ENCODE measurements at places on chromosomes 13 and 19.
A peak's percentile ranks its signal among the peaks of the same experiment; 100 is the strongest.

DNA sequence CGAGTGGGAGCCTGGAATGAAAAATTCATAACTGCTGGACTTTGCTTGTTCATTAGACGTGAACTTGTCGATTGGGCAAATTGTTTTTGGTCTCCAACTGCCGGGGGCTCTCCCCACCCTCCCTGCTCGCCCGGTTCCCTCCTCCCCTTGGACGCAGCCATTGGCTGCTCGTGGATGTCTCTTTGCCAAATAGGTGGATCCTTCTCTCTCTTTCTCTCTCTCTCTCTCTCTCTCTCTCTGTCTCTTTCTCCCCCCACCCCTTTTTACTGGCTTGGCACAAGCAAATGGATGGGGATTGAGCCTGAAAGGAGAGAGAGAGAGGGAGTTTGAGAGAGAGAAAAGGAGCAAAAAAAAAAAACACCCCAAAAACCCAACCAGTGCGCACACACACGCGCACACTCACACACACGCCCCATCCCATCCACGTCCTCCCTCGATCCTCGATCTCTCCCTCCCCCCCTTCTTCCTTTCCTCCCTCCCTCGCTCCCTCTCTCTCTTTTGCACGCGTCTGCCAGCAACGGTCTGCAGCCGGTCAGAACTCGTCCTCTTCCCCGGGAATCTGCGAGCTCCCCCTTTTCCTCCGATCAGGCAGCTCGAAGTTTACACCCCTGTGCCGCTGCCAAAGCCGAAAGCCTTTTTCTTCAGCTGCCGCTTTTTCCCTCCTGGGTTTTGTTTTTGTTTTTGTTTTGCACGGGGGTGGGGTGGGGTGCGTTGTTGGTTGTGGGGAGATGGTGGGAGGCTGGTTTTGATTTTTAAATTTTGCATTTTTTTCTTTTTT lies 27.8 kb downstream of the NFIX start:
- peak; percentile 96 for DNase-seq

GRCh38 chr13:35356572-35356971 lies 119.9 kb downstream of the MAB21L1 start:
- DNase-seq = no peak

DNA sequence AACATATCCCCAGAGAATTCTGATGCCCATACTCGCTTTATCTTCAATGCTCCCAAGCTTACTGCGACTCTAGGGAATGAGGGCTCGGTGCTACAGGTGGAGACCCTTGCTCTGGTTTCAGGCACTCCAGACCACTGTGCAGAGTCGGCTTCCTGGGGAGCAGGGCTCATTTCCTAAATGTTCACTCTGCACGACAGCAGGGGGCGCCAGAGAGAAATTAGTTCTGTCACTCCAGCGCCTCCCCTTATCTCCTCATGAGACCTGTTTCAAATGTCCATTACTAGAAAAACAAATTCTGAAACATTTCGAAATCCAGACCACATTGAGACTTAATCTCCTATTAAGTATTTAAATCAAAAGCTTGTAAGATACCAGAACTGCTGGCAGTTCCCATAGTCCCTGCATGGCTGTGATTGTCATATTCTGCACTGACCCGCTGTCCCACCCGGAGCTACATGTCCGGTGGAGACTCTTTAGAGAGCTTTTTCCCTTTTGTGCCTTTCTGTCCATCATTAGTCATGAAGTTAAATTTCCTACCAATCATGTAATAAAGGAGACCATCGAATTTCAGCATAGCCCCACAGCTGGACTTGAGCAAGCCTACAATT lies 22.4 kb downstream of the EPSTI1 start:
- peak; percentile 68 for DNase-seq

DNA sequence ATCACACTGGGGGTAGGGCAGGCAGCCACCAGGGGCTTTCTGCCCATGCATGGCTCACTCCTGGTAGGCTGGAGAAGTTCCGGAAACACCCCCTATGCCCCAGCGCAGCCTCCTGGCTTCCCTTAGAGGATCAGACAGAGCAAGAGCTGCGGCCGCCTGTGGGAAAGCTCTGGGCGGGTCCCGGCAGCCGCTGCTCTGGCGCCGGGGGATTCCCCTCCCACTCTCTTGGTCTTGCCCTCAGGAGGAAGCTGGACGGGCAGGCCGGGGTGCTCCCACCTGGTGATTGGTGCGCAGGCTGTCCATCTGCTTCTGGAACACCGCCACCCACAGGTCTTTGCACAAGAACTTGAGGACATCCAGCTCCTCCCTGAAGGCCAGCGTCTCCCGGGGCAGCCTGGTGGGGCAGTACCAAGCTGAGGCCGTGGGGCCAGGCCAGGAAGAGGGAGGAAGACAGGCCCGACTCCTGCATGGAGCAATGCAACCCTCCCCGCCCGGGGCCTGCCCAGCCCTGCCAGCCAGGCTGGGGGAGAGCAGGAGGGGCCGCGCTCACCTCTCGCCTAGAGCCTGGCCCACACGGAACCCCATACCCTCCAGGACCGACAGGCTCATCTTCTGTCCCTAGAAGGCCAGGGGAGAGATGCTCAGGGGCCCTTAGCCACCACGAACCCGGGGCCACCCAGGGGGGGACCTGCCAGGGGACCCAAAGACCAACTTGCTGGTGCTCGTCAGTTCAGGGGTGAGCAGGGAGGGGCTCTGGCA lies 4.0 kb upstream of the NKPD1 start:
- peak; percentile 57 for DNase-seq

- DNase-seq = no peak
Measured at GRCh38 chr19:11291991-11292390, 4.0 kb upstream of the TSPAN16 start.

DNA sequence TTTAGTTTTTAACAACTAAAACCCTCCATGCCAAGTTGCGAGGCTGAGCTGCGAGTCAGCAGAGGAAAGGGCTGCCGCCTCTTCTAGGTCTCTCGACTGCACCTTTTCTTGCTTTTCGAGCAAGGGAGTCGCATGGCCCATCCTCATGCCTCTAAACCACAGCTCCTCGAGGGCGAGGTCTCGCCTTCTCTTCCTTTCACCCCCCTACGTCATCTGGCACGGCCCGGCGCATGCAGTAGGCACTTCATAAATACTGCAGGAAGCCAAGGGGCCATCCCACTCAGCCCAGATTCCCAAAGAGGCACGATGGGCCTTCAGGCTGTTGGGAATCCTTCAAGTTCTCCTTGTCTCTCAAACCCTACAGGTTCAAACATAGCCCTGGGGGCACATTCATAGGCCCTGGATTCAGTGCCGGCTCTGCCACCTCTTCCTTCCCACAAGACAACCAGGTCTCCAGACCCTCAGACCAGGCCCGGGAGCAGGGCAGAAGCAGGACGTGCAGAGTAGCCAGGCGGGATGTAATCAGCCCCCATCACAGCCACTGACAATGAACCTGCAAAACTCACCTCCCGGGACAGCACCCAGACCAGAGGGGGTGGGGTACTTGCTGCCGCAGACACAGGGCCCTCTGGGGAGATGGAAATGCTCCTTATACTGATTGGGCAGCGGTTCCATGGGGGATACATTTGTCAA lies 41.7 kb downstream of the GGACT start:
- DNase-seq = no peak

GRCh38 chr13:73001971-73002370 lies 56.8 kb upstream of the KLF5 start:
- DNase-seq = no peak

DNA sequence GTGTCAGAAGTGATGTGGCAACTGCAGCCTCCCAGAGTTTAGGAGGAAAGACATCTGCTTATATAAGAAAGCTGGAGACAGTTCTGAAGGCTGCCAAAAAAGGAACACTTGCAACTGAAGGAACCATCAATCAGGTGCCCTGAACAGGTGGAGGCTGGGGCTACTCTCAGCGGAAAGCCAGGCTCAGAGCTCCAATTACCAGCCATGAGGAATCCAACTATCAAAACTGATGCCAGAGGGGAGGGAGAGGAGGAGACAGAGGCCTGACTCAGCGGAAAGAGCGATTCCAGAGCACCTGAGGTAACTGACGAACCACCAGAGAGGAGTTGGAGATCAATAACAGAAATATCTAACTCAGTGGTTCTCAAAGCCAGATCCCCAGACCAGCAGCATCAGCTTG lies 24.3 kb downstream of the LEUTX start:
- DNase-seq = no peak

- peak; percentile 74 for DNase-seq
Measured at GRCh38 chr13:42594481-42595252, 20.7 kb downstream of the TNFSF11 start.

DNA sequence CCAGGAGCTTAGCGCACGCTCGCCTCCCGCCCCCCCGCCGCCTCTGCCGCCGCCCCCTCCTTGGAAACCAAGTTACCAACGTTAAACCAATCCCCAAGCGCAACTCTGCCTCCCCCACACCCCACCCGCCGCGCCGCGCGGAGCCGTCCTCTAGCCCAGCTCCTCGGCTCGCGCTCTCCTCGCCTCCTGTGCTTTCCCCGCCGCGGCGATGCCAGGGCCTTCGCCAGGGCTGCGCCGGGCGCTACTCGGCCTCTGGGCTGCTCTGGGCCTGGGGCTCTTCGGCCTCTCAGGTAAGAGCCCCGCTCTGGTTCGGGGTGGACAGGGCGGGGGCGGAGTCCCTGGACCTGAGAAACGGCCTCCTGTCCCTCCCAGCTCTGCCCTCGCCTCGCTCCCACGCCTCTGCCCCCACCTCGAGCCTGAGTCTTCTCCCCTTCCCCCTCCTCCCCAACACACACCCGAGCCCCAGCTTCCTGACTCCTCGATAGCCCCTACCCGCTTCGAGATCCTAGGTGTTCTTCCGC lies at the start of gene ICAM5:
Gene ICAM5 (plus strand): TSS at position 117 of the 521 bp plus-strand sequence. CDS start 92 bp downstream, at position 209.
- no peak for DNase-seq

- peak; percentile 72 for DNase-seq
Measured at GRCh38 chr13:33263976-33264619, 21.5 kb downstream of the STARD13 start.

DNA sequence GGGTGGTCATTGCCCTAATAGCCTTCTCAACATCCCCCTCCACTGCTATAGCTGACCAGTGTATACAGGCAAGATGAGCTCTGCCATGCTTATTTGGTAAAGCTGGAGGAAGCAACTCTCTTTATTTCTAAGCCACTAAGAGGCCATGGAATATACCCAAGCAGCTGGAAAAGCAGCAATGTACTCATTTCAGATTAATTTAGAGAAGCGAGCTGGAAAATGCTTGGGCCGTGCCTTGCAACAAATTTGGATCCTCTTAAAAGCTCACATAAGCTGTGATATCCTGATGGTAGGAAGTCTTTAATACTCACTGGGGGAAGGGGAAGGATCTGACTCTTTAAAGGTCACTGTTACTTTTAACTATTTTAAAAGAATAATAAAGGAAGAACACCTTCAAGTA lies 77.8 kb downstream of the TEX26 start:
- DNase-seq = no peak

DNA sequence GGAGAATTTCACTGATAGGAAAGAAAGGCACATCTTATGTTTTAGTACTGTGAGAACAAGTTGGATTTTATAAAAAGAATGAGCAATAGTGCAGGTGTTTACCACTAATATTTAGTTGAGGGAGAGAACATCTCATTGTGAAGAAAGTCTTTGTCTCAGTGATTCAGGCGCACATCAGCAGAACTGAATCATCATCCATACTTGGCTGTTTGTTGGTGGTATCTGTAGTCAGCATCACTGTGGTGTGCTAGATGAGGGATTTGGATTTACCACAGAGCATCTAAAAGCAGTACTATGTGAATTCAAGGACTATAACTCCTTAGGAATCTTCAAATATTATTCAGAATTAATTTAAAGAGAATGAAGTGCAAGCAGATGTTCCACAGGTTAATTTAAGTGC lies 1380.5 kb upstream of the ATXN8OS start:
- peak; percentile 1 for DNase-seq

- no peak for DNase-seq
Measured at GRCh38 chr19:49558591-49558990, 21.8 kb downstream of the NOSIP start.

GRCh38 chr13:66915596-66916185 lies 314.4 kb downstream of the PCDH9 start:
- peak; percentile 24 for DNase-seq

DNA sequence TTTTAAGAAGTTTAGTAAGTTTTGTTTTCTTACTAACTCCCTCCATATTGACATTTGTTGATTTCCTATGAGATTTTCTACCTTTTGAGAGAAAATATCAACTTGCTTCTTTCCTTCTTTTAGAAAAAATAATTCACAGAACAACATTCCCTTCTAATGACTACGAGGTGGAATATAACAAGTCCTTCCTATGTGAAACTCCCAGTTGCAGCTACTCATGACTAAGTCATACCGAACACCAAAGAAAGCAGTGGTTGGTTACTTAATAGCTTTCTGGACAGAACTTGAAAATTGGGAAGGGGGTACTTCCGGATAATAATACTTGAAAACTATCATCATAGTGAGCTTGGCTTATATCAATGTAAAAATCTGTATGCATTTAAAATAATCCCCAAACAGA lies 144.8 kb downstream of the DACH1 start:
- DNase-seq = peak; percentile 2

DNA sequence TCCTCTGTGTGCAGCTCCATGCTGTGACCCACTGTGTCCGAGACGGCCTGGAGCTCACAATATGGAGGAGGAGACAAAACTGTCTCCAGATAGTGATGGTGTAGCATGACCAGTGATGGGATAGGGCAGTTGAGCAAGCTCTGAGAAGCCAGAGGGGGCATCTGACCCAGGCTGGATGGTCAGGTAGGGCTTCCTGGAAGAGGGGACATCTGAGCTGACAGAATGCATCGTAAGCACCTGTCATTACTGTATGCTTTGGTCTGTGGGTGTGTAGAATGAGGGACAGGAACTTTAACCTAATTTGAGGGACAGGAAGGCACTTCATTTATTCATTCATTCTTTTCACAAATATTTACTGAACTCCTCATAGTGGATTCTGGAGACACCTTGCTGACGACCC lies 6.5 kb upstream of the TOMM40 start:
- DNase-seq = no peak

DNA sequence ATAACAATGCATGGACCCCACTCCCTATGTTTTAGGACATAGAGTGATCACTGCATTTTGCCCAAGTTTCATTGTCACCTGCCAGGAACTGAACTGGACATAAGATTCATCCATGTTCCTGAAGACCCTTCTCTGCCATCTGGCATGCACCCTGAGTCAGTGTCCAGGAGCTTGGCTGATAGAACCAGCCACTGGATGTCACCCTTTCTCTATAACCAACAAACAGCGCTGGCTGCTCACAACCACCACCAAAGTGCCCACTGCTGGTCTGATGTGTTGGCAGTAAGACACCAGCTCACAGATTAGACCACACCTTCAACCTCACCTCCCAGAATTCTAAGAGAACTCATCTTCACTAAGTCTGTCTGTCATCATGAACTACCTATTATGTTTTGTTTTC lies 333.4 kb downstream of the ITGBL1 start:
- peak; percentile 46 for DNase-seq

- no peak for DNase-seq
Measured at GRCh38 chr19:3692141-3693024, 7.9 kb downstream of the PIP5K1C start.

DNA sequence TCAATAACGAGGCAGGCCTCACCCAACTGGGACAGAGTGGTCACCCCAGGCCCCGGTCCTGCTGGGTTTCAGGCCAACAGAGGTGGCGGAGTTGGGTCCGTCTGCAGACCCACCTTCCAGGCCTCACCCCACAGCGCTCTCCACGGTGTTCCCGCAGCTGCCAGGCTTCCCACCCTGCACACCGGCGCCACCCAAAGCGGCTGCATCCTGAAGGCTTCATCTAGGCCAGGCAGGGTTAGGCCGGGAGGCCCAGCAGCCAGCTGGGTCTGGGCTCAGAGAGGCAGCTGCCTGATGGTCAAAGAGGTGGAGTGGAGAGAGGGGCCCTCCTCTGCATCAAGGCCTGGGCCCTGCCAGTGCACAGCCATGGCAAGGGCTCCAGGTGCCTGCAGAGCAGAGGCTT lies 44.1 kb downstream of the EPSTI1 start:
- no peak for DNase-seq

- DNase-seq = peak; percentile 58
Measured at GRCh38 chr13:50198508-50198907, 183.3 kb downstream of the KCNRG start.

Data from fibroblast of skin of back (primary cell).